ENCODE measurements at places on chromosomes 6 and 20. TPM values are rescaled to one million over a fixed set of nuclear protein-coding genes. Genes with fewer than 3 reads are reported as not detected.

- DNase-seq = no peak
Observed at GRCh38 chr6:45946352-45946751, 69.3 kb downstream of the CLIC5 start.

DNA sequence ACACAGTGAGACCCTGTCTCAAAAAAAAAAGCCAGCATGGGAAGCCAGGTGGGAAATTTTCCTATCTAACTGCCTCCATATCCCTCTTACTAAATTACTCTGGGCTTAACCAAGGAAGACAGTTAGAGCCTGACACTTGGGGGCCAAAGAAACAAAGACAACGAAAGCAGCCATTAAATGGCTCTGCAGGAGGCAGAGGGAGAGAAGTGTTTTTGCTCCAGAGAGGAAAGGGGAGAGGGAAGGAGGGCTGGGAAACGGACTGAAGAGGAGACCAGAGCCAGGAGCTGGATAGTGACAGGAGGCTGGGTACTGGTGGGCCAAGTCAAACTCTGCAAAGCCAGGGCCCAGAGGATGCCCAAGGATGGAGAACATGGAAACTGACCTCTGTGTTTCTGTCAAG lies 10.7 kb upstream of the TGIF2 start:
- DNase-seq = no peak

IL17A gene
- total RNA-seq = not detected

DNA sequence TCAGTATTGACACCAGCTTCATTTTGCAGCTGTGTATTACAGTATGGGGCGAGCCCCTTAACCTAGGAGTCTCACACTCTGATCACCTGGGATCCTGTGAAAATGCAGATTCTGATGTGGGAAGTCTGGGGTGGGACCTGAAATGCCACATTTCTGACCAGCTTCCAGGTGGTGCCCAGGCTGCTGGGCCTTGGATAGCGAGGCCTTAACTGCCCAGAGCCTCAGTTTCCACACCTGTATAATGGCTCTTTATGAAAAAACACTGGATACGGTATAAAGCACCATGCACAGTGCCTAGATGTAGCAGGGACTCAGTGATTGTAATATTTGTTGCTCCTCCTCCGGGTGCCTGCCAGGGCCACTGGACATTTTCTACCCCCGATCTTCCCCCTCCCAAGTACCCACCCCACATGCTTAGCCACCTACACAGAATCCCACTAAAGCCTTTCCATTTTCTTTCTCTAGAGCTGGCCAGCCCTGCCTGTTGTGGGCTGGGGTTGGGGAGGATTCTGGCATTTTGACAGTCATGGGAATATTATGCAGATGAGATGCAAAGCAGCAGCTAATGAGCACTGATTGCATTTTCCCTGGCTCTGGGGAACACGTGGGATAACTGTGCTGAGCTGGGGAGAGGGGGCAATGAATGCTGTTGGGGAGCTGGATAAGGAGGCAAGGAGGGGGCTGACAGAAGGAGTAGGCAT lies 44.8 kb downstream of the SPDEF start:
- DNase-seq = no peak

SLC17A3 gene
- not detected for total RNA-seq

GRCh38 chr6:157272866-157273755 lies 50.2 kb downstream of the TMEM242 start:
- no peak for DNase-seq

OR12D3 gene
- total RNA-seq = not detected

ARFGEF3 gene
- total RNA-seq = 32.9 TPM

All from stomach (tissue), 19 donors.